ENCODE measurements at places on chromosomes 1 and 21.

- DNase-seq, result peak; percentile 79
These were observed 66.5 kb upstream of the KCNJ6 start for GRCh38 chr21:37982496-37983318.

- no peak for DNase-seq
These were observed 5.1 kb upstream of the ARNT start for GRCh38 chr1:150881331-150882070.

GRCh38 chr21:40641042-40641441 lies 205.9 kb downstream of the DSCAM start:
- DNase-seq, result no peak

GRCh38 chr21:39947031-39947430 lies 79.8 kb downstream of the PCP4 start:
- no peak for DNase-seq

GRCh38 chr1:152479792-152480595 lies 30.6 kb upstream of the LCE5A start:
- DNase-seq, result peak; percentile 57

GRCh38 chr1:54854381-54855020 lies 32.5 kb downstream of the DHCR24 start:
- DNase-seq, result no peak
